ENCODE measurements at places on chromosomes 4 and X.

GRCh38 chr4:83574247-83574646 is 38.3 kb downstream of the GPAT3 start:
- DNase-seq = no peak

DNA sequence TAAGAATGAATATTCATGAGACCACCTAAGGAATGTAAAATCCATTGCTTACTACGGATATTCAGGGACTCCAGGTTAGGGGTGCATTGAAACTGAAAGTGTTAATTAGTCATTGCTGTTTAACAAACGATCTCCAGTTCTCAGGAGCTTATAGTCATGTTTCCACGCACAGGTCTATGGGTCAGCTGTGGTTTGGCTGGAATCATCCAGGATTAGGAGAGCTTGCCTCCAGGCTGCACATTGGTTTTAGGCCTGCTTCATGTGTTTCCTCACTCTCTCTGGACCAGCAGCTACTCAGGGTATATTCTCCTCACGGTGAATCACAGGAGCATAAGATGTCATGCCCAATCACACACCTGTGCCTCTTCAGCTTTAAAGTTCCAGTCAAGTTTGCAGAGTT is 98.9 kb downstream of the ATXN3L start:
- no peak for DNase-seq

GRCh38 chrX:101360390-101360789 is 11.8 kb upstream of the TIMM8A start:
- DNase-seq = no peak

DNA sequence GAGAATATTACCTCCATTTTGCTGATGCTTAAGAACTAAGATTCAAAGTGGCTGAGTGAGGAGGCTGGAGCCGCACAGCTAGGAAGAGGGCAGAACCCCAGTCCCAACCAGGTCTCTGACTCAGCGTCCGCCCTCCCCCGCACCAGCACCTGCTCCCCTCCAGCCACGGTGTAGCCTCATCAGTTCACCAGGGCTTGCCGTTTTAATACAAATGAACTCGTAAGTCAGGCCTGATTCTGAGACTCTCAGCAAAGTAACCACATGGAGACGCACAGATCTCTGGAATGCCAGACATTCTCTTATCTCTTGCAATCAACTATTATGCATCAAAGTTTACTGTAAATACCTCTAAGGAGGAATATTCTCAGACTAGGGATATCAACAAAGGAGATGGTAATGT is 52.4 kb downstream of the ENPP6 start:
- DNase-seq = no peak

DNA sequence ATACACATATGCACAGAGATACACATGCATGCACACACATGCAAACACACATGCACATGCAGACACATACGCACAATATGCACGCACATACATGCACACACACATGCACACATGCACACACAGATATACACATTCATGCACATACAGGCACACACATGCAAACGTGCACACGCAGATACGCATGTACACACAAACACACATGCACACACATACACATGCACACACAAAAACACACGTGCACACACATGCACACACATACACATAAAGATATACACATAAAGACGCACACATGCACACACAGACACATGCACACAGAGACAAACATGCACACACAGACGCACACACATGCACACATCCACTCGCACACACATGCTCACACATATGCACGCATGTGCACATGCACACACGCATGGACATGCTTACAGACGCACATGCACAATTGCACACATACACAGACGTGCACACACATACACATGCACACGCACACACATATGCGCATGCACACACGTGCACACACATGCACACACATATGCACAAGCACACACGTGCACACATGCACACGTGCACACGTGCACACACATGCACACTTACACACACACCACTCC is 145.2 kb downstream of the ADRA2C start:
- no peak for DNase-seq

- no peak for DNase-seq
Measured at GRCh38 chr4:153383131-153383530, 38.6 kb downstream of the MND1 start.

DNA sequence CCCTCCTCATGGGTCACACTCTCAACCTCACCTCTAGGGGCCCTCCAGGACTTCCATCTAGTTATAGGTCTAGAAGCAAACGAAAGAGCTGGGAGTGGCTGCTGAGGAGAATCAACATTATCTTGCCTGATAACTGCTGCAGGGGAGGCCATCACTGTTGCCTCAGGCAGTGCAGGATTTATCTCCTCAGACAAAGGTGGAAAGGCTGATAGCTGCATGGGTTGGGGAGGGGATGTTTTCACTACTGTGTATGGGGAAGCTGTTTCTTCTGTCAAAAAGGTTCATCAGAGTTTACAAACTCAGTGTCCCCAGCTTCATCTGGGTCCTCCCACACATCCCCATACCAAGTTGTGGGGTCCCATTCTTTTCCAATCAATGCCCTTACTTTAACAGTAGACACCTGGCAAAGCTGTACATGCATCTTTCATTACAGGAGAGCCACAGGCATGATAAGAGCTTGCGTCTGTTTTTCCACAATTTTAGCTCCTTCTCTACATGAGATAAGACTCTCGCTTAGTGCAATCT is 17.6 kb upstream of the PRDM8 start:
- DNase-seq = no peak

GRCh38 chr4:186900232-186900900 is 176.7 kb upstream of the FAT1 start:
- DNase-seq = no peak

GRCh38 chr4:53557669-53558064 is 33.6 kb downstream of the LNX1 start:
- no peak for DNase-seq

- no peak for DNase-seq
Measured at GRCh38 chrX:103774070-103774642, 2.5 kb upstream of the PLP1 start.

DNA sequence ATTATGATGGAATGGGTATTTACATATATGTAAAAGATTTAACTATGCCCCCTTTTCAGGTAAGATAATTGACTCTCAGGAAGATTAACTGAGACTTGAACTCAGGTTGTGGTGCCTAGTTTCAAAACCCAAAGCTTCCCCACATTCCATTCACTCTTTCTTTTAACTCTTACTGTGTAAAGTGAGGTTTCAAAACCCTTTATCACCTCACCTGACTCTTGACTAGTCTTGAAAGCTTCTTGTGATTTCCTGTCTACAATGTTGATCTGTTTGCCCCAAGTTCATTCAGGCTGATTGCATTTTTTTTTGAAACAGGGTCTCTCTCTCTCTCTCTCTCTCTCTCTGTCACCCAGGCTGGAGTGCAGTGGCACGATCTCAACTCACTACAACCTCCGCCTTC is 40.5 kb upstream of the RAPGEF2 start:
- no peak for DNase-seq

DNA sequence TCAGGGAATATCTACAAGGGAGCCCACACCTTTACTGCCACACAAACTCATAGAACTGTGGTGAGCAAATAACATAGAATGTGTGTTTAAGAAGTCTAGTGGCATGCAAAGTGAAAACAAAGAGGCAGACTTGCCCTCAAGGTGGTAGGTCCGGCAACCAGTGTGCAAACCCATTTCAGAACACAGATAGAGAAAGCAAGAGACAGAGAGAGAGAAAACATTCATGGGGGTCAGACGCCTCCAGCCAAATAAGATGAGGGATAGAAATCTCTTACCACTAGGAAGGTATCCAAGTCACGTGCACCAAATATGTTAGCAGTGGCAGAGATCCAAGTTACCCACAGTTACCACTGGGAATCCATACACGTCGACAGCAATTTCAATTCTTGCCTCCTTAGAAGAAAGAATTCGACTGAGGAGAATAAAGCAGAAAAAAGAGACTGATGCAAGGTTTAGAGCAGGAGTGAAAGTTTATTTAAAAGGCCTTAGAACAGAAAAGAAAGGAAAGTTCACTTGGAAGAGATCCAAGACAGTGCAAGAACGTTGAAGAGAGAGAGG is 252.8 kb downstream of the NAP1L3 start:
- no peak for DNase-seq

DNA sequence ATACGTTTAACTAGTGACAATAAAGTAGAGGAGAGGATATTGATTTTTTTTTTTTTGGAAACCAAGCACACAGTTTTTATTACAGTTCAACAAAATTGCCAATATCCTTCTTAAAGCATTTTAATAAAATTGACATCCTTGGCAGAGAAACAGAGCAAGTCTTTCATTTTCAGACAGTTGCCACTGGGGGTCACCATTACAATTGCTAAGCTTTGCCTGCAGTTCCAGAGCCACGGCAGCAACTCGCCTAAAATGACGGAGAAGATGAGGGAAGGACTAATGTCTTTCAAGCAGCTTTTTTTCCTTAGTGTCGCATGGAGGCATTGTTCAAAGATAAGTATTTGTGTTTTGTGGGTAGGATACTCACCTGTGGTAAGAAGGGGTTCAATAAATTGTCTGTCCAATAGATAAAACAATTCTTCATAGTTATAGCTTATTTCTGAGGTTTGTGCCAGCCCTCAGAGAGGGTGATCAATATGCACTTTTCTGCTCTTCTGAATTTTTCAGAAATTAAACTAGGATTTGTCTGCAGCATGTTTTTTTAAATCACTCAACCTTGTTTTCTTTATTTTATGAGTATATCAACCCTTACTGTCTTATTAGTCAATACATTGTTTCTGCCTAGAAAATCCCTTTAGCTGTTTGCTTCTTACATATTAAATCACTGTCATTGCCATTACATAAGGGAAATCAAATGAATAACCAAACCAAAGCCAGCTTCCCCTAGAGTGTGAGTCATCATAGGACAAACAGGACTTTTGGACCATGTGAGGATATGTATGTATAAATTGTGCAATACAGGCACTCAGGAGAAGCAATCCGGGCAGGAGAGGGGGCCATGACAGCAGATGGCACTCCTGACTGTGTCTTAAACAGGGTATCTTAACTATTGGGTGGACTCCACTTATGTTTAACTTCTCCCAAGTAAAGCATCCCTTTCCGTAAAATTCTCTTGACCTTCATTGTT is 508.1 kb upstream of the ARX start:
- no peak for DNase-seq

GRCh38 chr4:165810726-165811125 is 62.3 kb upstream of the TLL1 start:
- no peak for DNase-seq

GRCh38 chr4:83371936-83372335 is 37.3 kb upstream of the HPSE start:
- no peak for DNase-seq

GRCh38 chrX:74133156-74133796 is 170.7 kb upstream of the ZCCHC13 start:
- DNase-seq = no peak

- no peak for DNase-seq
Measured at GRCh38 chrX:110114260-110114776, 111.4 kb downstream of the TMEM164 start.

DNA sequence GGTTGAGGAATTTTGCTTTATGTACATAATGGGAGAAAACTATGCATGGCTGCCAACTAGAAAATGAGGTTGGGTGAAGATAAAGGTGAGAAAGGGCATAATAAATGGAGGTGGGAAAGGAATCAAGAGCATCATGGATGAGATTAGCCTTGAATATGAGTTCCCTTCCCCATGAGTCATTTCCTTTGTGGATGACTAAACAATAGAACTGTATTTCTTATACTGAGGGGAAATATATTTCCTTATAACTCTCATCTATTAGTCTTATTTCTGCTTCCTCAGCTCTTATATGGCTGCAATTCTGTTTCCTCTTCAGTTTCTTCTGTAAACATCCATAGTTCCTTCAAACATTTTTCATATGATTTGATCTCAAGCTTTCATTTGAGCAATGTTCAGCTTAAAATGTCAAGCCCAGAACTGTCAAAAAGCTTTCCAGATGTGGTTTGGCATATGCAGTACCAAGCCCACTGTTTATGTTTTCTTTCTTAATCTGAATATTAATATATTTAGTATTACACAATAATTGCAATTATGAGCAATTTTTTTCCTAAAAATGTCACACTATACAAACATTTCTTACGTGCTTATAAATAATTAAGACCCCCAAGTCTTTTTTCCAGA is 100.7 kb upstream of the GRPR start:
- no peak for DNase-seq

GRCh38 chr4:147409350-147409749 is 71.5 kb upstream of the EDNRA start:
- DNase-seq = no peak

- DNase-seq = no peak
Measured at GRCh38 chr4:109511414-109511813, 48.6 kb upstream of the MCUB start.
